Endothelial cell (in vitro differentiated cells): ENCODE measurements at places on chromosomes 5 and 9. TPM values are rescaled to one million over a fixed set of nuclear protein-coding genes. Genes with fewer than 3 reads are reported as not detected.

- no peak for DNase-seq
Observed at GRCh38 chr5:16082053-16082452, 97.5 kb downstream of the MARCHF11 start.

- DNase-seq: no peak
Observed at GRCh38 chr9:109046346-109046745, 33.0 kb upstream of the CTNNAL1 start.

DNA sequence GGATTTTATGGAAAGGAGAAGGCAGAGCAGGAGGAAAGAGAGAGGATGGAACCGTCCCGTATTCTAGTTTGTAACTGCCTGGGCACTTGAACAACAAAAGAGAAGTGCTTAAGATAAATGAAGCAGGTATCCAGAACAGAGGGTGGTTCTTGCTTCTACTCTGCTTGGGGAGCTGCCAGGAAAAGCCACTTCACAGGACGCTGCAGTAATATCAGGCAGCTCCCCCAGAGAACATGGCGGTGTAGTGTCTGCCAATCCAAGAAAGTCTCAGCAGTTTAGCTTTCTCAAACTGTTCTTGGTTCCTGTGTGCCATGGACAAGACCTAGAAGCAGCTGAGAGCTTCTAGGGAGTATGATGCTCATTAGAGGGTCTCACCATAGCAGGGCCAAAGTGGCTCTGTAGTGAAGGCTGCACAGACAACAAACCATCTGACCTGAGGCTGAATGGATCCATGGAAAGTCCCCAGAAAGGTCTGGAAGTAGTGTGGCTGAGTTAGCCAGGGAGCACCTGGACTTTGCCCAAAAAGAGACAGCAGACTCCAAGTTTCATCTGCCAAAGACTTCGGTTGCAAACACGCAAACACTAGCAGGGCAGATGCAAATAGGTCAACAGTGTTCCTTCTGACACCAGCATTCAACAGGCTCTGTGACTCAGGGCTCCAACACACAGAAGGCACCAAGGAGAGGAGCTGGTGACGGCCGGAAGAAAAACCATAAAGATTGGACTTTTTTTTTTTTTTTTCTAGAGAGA is 72.2 kb upstream of the TNFSF8 start:
- DNase-seq: no peak

GRCh38 chr9:87883990-87884389 is 1.3 kb downstream of the SPATA31E1 start:
- peak; percentile 38 for DNase-seq

GRCh38 chr9:36902861-36903524 is 131.1 kb downstream of the PAX5 start:
- DNase-seq: no peak

The LTC4S gene
- total RNA-seq: 1.0 TPM

The ZNF366 gene
- total RNA-seq: 23.3 TPM
